Muscle of back (tissue), 13 donors: ENCODE measurements at places on chromosomes 5 and 9. TPM values are rescaled to one million over a fixed set of nuclear protein-coding genes. Genes with fewer than 3 reads are reported as not detected.

- no peak for DNase-seq
Observed at GRCh38 chr9:38110476-38110875, 41.4 kb upstream of the SHB start.

DNA sequence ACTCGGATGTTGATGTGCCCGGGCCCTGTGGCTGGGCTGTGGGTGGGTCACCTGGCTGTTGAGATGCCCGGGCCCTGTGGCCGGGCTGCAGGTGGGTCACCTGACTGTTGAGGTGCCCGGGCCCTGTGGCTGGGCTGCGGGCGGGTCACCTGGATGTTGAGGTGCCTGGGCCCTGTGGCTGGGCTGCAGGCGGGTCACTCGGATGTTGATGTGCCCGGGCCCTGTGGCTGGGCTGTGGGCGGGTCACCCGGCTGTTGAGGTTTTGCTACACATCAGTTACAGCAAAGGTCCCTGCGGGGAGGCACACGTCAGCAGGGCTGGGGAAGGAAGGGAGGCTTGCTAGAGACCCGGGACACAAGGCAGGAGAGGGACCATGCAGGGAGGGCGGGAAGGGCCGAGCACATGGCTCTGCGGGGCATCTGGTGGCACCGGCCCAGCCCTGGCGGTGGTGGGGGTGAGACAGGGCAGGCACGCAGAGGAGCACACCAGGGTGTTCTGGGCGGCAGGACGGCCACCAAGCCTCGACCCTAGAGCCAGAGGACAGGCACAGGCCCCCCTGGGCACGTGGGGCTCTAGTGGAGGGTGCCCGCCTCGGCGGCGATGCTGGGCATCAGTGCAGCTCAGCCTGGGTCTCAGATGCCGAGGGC is 35.4 kb downstream of the PNPLA7 start:
- no peak for DNase-seq

DNA sequence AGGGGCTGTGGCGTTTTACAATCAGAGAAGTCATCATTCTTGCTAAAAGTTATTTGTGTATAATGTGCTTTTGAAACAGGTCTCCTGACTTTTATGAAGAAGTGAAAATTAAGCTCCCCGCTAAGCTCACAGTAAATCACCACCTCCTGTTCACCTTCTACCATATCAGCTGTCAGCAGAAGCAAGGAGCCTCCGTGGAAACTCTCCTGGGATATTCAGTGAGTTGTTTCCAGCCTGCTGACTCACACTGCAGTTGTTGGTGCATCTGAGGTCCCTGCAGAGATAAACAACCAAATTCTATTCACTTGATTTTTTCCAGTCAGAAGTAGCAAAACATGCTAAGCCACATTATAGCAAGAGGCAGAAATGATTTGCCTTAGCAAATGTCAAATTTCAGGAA is 156.7 kb downstream of the DOCK8 start:
- DNase-seq, result peak; percentile 54

DNA sequence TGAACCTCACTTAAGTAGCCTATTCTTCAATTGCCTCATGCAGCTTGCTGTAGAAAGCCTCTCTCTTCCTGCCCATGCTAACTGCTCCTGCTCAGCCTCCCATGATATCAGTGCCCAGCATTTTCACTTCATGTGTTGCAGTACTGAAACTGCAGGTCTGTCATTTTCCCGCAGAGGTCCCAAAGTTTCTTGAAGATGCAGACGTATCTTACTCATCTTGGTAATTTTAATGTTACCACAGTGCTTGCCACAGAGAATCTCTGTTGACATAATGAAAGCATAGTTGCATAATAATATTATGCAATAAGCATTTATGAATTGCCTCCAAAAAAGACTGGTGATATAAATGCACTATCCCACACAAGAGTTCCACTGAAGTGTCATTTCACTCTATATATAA is 561.1 kb upstream of the DAP start:
- no peak for DNase-seq

- no peak for DNase-seq
Observed at GRCh38 chr5:50655067-50655809, 11.2 kb upstream of the PARP8 start.

GRCh38 chr5:112706446-112707016 is 31.2 kb upstream of the APC start:
- DNase-seq, result peak; percentile 7

DNA sequence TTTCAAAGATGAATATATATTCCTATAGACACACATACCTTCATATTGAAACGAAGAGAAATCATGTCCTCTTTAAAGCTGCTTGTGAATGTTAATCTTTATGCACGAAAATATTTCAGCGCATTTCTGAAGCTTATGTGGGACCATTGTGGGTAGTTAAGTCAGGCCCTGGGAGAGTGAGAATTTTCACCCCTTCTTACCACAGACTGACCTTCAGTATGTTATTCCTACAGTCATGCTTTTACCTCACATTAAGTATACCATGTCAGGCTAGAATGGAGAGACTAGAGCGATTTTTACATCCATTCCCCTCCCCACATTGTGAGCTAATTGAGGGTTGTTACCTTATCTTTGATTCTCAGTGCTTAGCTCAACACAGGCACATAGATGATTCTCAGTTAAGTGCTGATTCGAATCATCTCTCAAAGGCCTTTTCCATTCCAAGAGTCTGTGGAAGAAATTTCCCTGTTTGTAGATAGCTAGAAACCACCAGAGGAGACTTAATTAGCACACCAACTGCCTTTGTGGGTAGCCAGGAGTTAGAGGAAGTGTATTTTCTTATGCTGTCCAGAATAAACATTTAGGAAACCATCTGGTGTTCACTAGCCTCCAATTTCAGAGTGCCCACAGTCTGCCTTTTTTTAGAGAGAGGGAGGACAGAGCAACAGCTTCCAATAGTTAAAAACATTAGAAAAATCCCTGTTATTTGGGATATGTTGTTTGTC is 110.5 kb downstream of the MEGF10 start:
- DNase-seq, result no peak

DNA sequence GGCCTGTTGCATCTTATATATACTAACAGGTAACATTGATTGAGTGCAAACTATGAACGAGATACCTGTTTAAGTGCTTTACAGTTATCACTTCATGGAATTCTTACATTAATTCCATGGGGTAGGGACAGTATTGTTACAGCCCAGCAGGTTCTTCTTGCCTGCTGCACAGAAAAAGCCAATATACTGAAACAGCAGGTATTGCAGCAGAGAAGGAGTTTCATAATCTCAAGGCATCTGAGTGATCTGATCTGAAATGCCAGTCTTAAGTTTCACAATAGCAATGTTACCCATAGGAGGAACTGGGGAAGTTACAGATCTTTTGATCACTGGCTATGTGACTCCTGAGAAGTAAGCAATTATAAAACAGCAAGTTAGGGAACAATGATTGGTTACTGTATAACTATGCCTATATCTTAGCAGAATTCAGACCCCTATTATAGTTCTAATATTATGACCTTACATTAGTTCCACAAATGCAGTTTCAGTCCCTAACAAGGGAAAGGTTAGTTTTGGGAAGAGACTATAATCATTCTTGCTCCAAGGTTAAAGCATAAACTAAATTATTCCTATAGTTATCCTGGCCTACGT is 126.5 kb upstream of the BNC2 start:
- no peak for DNase-seq

DNA sequence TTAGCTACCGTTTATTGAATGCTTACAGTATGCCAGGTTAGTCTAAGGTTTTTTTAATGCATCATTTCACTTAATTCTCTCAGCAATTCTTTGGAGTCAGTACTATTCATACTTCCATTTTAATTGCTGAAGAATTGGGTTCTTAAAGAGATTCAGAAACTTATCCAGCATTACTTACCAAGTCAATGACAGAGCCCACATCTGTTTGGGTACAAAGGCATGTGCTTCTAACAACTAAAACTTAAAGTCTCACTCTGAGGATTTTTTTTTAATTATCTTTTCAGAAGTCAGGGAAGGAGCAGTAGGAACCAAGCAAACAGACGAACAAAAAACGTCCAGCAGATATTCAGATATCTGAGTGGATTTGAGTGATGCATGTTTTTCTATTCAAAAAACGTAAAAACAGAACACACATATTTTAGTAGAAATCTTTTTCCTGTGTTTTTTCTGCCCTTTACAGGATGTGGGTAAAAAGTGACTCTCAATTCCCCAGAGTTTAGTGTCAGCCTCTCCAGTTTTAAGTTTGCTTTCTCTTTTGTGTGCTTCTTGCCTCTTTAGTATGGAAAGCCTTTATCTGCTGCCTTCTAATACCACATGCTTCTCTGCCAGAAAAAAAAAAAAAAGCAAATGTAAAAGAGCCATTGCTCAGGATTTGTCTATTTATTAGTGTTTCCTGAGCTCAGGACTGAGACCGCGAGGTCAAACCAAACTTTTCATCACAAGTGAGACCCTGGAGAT is 118.0 kb downstream of the PRKACG start:
- DNase-seq, result peak; percentile 31

GRCh38 chr5:59380350-59380951 is 513.1 kb downstream of the PDE4D start:
- DNase-seq, result peak; percentile 62

GRCh38 chr5:75342836-75343235 is 5.8 kb downstream of the HMGCR start:
- DNase-seq, result no peak

GRCh38 chr5:20486826-20487225 is 498.8 kb upstream of the CDH18 start:
- no peak for DNase-seq

- no peak for DNase-seq
Observed at GRCh38 chr5:82446809-82447208, 168.7 kb upstream of the RPS23 start.

GRCh38 chr5:142806841-142807267 is 36.7 kb downstream of the ARHGAP26 start:
- no peak for DNase-seq

GRCh38 chr9:6605202-6605601 is 40.3 kb downstream of the GLDC start:
- no peak for DNase-seq

GRCh38 chr5:130279386-130279785 is 375.1 kb downstream of the CHSY3 start:
- DNase-seq, result no peak

- no peak for DNase-seq
Observed at GRCh38 chr5:115838885-115839518, 2.4 kb downstream of the ATG12 start.

- DNase-seq, result no peak
Observed at GRCh38 chr9:86073839-86074238, 25.5 kb downstream of the GOLM1 start.

DNA sequence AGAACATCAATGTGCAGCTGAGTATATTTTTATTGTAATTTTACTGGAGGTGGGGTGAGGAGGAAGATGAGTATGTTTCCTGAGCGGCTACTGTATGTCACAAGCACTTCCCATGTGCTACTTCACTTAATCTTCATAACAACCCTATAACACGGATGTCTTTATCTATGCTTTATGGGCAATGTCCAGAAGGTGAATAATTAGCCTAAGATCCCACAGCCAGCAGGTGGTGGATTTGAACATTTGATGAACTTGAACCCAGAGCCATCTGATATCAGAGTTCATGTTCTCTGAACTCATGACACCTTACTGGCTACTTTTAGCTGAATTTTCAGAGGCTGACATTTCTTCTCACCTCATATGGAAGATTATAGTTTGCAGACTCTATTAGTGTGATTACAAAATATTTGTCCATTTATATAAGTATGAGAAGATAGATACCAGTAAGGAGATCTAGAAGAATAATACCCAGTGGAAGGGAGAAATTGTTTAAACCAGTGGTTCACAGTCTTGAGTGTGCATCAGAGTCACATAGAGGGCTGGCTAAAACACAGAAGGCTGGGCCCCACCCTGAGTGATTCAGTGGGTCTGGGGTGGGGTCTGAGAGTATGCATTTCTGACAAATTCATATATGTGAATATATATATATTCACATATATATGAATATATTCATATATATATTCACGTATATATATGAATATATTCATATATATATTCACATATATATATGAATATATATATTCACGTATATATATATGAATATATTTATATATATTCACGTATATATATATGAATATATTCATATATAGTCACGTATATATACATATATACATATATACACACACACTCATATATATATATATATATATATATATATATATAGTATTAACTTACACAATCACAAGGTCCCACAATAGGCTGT is 164.4 kb upstream of the NR3C1 start:
- no peak for DNase-seq

DNA sequence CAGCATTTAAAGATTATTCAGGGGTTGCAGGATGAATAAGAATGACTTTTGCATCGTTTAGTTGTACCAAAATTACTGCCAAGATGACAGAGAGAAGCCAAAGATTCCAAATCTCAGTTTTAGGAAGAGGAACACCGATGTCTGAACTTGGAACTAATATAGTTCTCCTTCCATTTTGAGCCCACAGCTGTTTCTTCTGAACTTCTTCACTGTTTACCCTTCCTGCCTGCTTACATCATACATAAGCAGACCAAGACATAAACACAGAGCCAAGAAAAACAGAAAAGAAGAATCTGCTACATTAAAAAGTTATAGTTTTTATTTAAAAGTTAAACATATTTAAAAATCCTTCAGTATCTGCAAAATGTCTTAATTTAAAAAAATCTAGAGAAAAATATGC is 146.9 kb upstream of the RAPGEF1 start:
- peak; percentile 4 for DNase-seq

DNA sequence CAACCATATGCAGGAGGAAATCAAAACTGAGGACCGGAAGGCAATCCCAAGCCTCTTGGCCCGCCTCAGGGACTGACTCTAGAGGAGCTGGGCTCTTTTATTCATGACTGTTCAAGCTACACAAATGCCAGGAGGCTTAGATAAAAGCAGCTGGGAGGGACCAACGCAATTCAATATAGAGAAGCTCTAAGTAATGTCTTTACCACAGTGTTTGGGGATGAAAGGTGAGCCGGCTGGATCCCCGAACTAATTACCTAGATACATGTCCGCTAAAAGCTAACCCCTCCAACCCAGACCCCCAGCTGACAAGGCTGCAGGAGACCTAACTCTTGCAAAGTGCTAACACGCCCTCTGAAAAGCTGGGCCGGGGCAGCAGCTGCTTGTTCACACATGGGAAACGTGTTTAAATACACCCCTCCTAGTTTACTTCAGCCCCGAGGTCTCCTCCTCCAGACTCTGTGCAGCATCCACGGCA is 67.5 kb downstream of the TLE1 start:
- no peak for DNase-seq

GRCh38 chr9:134441227-134442084 is 115.2 kb downstream of the RXRA start:
- no peak for DNase-seq

- peak; percentile 45 for DNase-seq
Observed at GRCh38 chr5:116785106-116785505, 210.5 kb upstream of the SEMA6A start.

GRCh38 chr5:112830378-112830777 is 30.7 kb upstream of the SRP19 start:
- no peak for DNase-seq

Gene ZNF367
- 8.4 TPM for polyA plus RNA-seq

Gene SPINK4
- not detected for polyA plus RNA-seq

Gene PCDHAC2
- polyA plus RNA-seq, result 0.71 TPM

Gene NUTM2G
- 0.65 TPM for polyA plus RNA-seq

Gene DRD1
- polyA plus RNA-seq, result not detected

Gene PCDHB14
- 6.1 TPM for polyA plus RNA-seq

Gene PPP3R2
- polyA plus RNA-seq, result not detected

Gene RNF183
- polyA plus RNA-seq, result not detected
